ENCODE measurements at places on chromosomes 12 and 14.

DNA sequence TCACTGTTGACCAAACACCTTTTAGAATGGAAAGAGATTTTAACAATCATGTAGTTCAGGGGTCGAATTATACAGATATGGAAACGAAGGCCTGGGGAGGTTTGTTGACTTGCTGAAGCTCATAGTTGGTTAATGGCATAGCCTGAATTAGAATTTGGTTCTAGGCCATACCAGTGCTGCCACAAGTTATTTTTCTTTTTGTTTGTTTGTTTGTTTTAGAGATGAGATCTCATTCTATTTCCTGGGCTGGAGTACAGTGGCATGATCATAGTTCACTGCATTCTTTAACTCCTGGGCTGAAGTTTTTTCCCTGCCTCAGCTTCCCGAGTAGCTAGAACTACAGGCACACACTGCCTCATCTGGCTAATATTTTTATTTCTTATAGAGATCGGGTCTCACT lies 25.4 kb upstream of the ALG10B start:
- no peak for DNase-seq

- DNase-seq: no peak
These were observed 6.1 kb upstream of the SRSF5 start for GRCh38 chr14:69760810-69761209.

GRCh38 chr12:64255249-64255648 lies 33.2 kb upstream of the KICS2 start:
- no peak for DNase-seq

DNA sequence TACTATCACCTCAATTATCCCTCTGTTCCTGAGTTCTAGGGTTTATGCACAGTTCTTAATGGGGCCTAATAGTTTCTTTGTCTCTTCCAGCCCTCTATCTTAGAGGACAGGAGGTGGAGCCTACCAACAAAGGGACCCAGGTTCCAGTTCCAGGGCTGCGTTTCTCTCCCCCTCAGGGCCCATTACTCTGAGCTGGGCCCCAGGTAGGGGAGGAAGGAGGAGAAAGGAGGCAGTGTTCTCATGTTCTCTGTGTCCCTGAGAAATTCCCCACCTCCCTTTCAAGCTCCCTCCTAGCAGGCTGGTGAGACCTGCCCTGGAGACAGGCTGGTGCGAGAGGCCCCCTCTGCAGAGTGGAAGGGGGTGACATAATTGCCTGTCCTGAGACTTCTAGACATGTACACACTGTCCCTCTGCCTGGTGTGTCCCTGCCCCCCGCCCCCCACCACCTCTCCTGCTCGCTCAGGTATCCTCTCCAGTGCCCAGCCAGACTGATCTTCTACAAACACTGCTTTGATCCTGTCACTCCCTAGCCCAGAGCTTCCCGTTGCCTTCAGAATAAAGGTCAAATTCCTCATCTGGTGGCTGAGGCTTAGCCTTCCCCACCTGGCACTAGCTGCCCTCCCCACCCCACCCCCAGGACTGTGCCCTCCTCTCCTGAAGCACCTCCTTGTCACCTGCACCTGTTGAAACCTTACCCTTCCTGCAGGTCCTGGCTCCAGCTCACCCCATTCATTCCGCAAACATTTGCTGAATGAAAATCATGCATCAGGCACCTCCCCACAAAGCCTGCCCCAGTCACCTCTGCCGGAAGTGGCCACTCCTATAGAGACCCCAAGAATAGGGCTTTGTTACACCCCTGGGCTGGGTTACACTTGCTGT lies 21.1 kb upstream of the KRT8 start:
- DNase-seq: no peak

DNA sequence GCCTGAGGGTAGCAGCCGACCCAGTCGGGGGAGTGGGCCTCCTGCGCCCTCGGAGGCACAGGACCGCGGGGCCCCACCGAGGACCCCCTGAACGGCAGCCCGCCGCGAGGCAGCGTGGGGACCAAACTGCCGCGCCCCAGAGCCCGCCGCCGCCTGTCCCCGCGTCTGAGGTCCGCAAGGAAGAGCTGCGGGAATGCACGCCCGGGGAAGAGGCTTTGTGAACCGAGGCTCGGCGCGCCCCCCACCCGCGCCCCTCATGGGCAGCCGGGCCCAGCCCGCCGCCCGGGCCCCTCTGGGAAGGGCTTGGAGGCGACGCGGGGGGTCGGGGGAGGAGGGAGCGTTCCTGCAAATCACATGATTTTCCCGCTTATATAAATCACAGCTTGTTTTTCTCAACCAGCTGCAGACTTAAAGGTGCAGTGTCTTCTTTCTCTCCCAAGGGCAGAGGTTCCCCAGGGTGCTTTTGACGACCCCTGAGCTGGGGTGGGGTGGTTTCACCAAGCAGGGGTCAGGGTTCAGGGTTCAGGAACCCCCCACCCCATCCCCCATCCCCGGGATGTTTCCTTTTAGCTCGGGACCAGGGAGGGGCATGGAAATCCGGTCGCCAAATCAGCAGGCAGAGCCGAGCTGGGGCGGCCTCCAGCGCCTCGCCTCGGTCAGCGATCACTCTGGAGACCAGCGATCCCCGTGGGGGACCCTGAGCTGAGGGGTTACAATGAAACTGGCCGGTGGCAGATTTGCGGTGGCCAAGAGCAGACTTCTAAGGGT lies 44.7 kb upstream of the ATP23 start:
- peak; percentile 52 for DNase-seq

- no peak for DNase-seq
These were observed 624.2 kb downstream of the DIO2 start for GRCh38 chr14:79586989-79587598.

GRCh38 chr14:76007852-76008251 lies 22.3 kb downstream of the IFT43 start:
- DNase-seq: no peak
